ENCODE measurements at places on chromosomes 13 and 19.

GRCh38 chr13:84211048-84211447, 328.8 kb upstream of the SLITRK1 start:
- DNase-seq: no peak

GRCh38 chr19:36489920-36490415, 607 bp upstream of the ZNF566 start:
- DNase-seq: no peak

GRCh38 chr13:97113231-97114001, 108.7 kb upstream of the MBNL2 start:
- DNase-seq: no peak

GRCh38 chr13:53160211-53160610, 131.6 kb downstream of the OLFM4 start:
- DNase-seq: no peak

DNA sequence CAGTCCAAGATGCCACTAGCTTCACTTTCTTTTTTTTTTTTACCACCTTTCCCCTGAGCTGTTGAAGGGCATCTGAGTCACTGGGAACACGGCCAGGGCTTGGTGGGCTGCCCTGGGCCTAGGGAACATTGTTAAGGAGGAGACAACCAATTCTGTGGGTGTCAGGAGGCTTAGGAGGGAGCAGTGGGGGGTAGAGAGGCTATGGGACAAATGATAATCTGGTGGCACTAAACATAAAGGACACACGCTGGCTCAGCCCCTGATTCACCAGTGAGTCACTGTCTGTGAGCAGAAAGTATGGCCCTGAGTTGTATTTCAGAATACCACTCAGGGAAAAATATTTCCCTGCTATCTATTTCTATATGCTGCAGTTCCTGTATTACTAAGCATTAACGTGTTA, 207.8 kb downstream of the DCLK1 start:
- no peak for DNase-seq

DNA sequence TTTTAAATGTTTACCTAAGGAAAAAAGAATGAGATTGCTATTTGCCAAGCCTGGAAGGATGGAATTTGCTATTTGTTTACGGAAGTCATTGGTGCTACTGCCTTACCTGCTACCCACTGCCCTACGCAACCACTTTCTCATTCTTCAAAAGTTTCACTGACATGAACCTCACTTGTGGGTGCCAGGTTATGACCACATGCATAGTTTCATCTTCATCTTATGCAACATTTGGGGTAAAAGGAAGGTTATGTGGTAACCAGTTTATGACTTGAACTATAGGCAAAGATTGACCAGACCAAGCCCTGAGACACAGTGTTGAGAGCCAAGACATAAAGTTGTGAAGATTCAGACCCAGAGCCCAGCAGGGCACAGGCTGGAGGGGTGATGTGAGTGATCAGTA, 142.5 kb downstream of the LACC1 start:
- DNase-seq: no peak
